ENCODE measurements at places on chromosomes 12 and 14.

GRCh38 chr14:63524537-63525155 lies 18.5 kb downstream of the PPP2R5E start:
- no peak for DNase-seq

DNA sequence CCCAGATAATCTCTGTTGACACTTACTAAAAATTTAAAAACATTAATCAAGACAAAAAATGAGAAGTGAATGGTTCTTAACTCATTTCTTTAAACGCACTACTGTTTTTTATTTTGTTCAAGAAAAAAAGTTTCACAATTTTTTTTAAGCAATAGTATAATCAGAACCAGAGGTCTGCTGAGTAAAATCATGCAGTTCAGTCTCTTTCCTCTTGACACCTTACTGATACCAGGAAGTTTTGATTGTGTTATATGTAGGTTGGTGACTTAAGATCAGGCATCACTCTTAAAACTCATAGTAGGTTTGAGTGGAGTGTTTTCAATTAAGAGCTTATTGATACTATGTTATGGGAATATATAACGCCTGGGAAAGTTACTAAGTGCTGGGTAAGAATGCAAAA lies 121.4 kb downstream of the TRMT5 start:
- no peak for DNase-seq

- no peak for DNase-seq
Observed at GRCh38 chr12:18752280-18752920, 14.5 kb downstream of the CAPZA3 start.

DNA sequence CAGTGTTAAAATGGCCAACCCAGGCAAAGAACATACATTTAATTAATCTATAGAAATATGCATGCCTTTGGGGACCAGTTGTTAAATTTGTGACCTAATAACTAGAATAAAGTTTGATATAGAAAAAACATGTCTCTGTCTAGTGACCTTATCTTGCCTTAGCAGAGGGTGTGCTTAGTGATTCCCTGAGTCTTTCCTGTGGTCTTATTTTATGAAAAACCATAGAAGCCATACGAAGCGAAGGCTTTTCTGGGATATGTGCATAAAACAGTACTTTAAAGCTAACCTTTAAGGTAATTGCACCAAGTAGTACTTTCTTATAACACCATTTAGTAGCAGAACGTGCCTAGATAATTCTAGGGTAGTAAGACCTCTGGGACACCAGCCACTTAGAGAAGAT lies 379.4 kb downstream of the ZFP36L1 start:
- no peak for DNase-seq

- no peak for DNase-seq
Observed at GRCh38 chr12:24899503-24900075, 49.3 kb downstream of the BCAT1 start.

- DNase-seq = no peak
Observed at GRCh38 chr14:24938593-24938992, 111.4 kb downstream of the STXBP6 start.

GRCh38 chr12:104741077-104741476 lies 217.0 kb downstream of the SLC41A2 start:
- no peak for DNase-seq
